ENCODE measurements at places on chromosomes 4 and X. TPM values are rescaled to one million over a fixed set of nuclear protein-coding genes. Genes with fewer than 3 reads are reported as not detected.

DNA sequence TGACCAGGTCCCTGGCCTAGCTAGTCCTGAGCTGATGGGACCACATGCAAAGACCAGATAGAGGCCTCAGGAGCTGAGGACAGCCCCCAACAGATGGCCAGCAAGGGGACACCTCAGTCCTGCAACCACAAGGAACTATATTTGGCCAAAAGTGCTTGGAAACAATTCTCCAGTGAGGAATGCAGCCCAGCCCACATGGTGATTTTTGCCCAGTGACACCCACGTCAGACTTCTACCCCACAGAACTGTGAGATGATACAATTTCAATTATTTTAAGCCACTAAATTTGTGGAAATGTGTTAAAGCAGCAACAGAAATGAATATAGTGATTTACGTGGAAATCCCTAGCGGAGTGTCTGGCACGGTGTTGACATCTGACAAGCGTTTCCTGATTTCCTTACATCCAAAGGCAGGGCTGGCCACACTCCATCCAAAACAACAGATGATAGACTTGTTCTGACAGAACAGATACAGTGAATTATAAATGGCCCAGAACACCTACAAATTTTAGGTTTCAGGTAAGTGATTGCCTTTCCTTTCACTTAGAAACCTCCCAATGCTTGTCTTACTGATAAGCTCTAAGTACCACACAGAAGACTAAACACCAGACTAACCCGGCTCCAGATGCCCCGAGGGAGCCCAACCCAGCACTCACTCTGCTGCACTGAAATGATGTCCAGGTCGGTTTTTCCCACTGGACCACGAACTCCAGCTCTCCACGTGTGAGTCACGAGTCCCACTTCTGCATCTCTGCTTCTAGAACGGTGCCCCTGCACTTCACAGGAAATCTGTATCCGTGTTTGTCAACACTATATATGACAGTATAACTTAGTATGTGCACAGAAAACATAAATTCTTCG lies 5.8 kb downstream of the AFAP1 start:
- no peak for DNase-seq

DNA sequence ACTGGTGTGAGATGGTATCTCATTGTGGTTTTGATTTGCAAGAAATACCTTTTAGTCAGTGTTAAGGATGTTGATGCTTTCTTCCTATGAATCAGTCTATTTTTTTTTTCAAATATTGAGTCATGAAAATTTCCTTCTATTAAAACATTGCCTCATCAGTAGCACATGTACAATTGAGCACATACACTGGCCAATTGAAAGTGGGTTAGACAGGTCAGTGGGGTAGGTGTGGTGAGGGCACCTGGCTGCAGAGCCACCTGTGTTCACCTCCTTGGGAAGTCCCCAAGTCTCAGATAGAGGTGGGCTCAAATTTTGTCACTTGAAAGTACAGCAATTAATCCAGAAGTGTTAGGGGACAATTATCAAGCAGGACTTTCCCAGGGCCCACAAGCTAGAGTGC lies 243.7 kb downstream of the SPRY1 start:
- DNase-seq: no peak

- no peak for DNase-seq
Measured at GRCh38 chrX:21990832-21991231, 41.3 kb upstream of the PHEX start.

- DNase-seq: no peak
Measured at GRCh38 chr4:150940123-150940522, 75.0 kb downstream of the LRBA start.

DNA sequence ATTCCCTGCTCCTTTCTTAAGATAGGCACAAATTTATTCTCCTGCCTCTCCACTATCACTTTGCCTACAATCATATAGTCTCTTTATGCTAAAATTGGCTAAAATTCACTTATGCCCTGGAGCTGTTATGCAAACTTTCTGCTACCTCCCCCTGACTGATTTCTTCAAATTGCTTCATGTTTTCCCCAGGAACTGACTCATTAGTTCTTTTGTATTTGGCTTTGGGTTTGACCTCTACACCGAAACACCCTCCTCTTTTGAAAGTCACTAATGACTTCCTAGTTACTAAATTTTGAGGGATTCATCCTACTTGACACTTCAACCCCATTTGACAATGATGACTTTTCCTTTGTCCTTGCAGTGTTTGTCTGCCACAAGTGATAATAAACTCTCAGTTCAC lies 222.6 kb downstream of the NDST4 start:
- no peak for DNase-seq

The HEPH gene
- 11.8 TPM for total RNA-seq

Data from left ventricle myocardium superior (tissue), 1 donor.